ENCODE measurements at places on chromosomes 12 and 14. TPM values are rescaled to one million over a fixed set of nuclear protein-coding genes. Genes with fewer than 3 reads are reported as not detected.
A peak's percentile ranks its signal among the peaks of the same experiment; 100 is the strongest.

GRCh38 chr12:130933269-130933995, 20.3 kb upstream of the ADGRD1 start:
- no peak for DNase-seq

DNA sequence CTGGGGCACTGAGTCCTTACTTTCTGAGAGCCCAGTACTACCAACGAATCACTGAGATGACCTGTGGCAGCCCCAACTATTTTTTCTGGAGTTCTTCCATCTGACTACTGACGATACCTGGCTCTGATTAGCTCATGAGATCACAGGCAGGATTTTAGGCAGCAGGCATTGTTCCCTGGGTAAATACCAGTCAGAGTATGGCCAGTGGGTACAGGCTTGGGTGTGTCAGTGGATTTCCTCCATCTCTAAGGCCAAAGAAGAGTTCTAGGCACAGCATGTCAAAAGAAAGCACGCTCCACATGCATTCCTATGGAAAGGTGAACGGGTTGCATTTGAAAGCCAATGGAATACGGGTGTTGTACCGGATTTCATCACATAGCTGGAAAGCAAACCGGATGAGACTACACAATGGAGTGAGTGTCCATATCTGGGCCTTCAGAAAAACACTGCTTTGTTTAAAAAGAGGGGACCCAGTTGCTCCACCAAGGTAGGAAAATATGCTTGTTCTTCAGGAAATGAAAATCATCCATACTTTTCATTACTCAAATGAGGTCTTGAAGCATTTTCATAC, 55.0 kb downstream of the PAX9 start:
- DNase-seq = peak; percentile 34

DNA sequence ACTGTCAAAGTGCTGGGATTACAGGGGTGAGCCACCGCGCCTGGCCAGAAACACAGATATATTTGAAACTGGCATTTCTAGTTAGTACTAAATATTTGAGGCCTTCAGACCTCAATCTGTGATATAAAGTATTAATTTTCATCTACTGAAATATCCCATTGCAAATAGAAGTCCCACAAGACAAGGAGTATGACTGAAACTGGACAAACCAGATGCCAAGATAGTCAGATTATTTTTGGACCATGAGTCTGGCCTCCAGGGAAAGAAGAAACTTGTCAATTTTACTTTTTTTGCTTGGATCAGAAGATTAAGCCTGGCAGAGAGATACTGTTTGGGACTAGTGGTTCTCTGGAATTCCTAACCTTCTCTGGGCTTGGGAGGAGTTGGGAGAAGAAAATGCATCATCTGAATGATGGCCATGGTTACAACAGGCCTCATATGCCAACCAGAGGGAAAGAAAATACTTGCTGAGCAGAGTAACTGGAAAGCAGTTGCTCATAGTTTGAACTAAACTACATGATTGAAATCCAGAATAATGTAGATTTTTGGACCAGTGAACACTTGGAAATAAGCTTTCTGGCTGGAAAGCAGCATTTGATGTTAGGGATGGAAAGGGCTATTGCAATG, 2.9 kb upstream of the SMOC1 start:
- DNase-seq = peak; percentile 92

The BRI3BP gene
- 2.1 TPM for total RNA-seq

The KCNA1 gene
- total RNA-seq = not detected

GRCh38 chr12:103955811-103956508, 9.7 kb upstream of the TDG start:
- DNase-seq = no peak

The NXPH4 gene
- 0.88 TPM for total RNA-seq

DNA sequence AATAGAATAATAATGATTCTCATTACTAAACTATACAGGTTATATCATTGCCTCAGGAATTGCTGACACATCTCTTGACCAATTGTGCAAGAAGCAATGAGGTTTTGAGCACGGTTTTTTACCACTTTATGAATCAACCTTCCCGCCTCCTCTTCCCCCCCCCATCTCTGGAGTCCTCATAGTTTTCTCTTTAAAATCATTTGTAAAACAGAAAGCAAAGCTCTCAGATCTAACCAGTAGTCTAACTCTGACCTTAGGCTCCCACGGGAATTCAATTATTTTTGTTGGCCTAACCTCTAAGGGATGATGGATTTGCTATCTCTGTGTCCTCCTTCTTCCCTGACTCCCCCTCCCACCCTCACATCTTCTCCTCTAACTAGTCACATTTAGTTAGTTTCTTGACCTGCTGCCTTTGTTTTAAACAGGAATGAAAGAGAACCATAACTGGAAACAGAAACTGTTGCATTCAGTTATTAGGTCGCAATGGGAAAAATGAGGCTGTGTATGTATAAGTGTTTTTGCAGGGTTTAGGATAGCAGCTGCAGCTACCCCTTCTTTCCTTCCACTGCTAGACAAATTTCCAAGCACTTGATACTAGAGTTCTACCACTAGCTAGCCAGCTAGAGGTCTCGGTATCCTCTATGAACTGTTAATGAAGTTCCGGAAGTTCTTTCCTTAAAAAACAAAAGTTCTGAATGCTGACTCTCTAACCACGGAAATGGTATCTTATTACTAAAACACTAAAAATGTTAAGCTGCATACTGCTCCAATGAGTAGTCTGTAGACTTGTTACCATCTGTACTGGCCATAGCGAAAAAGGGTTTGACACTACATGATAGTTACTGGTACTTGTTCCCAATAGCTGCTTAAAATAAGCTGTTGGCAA, 65.4 kb downstream of the TAOK3 start:
- peak; percentile 62 for DNase-seq

The PLCZ1 gene
- not detected for total RNA-seq

- DNase-seq = peak; percentile 72
Measured at GRCh38 chr12:50032854-50033581, 7.7 kb upstream of the RACGAP1 start.
